T-helper 1 cell treated with Interleukin-12 subunit alpha and Interleukin-12 subunit beta and Interleukin-4 antibody, amounts not matched to agents 30 ng/mL and 1 ng/mL, for 36 hours (primary cell): ENCODE measurements at places on chromosomes 5 and 9. TPM values are rescaled to one million over a fixed set of nuclear protein-coding genes. Genes with fewer than 3 reads are reported as not detected.

Gene MARVELD2
- 0.17 TPM in 1 of 2 replicates, not detected in the other for total RNA-seq

Gene ANKRD18A
- 2.1 and 5.0 TPM in 2 replicates for total RNA-seq

Gene GOLGA2
- 53.0 and 63.9 TPM in 2 replicates for total RNA-seq

Gene CYFIP2
- total RNA-seq: 371 and 392 TPM in 2 replicates

Gene CCL27
- 0.39 TPM in 1 of 2 replicates, not detected in the other for total RNA-seq

Gene OR1Q1
- total RNA-seq: not detected in 2 replicates

Gene LAMC3
- 0.02 and 0.07 TPM in 2 replicates for total RNA-seq

Gene SPINK4
- not detected in 2 replicates for total RNA-seq

Gene RNF224
- total RNA-seq: not detected in 2 replicates

Gene HK3
- 0.32 and 1.1 TPM in 2 replicates for total RNA-seq

Gene TIMD4
- total RNA-seq: 28.1 and 31.5 TPM in 2 replicates

Gene DOLK
- total RNA-seq: 11.4 and 13.1 TPM in 2 replicates

Gene SLC34A3
- total RNA-seq: not detected in 2 replicates

Gene CDH9
- not detected in 2 replicates for total RNA-seq

Gene BARHL1
- total RNA-seq: not detected in 2 replicates

Gene SLC6A3
- total RNA-seq: not detected in 2 replicates

Gene IER5L
- total RNA-seq: 3.3 and 3.4 TPM in 2 replicates

Gene TSSK1B
- not detected in 2 replicates for total RNA-seq

Gene COL15A1
- total RNA-seq: 0.49 and 0.51 TPM in 2 replicates

Gene MEIKIN
- total RNA-seq: not detected in 2 replicates

Gene LOX
- not detected in 2 replicates for total RNA-seq

Gene PCDHB10
- total RNA-seq: not detected in 2 replicates

Gene NOL6
- total RNA-seq: 51.2 and 51.4 TPM in 2 replicates

Gene OTULINL
- 23.9 and 26.6 TPM in 2 replicates for total RNA-seq

Gene ZNF883
- 0.15 TPM in 1 of 2 replicates, not detected in the other for total RNA-seq

Gene DBH
- total RNA-seq: 0.05 TPM in 1 of 2 replicates, not detected in the other

Gene FAM151B
- total RNA-seq: 0.22 TPM in 1 of 2 replicates, not detected in the other

Gene CARTPT
- total RNA-seq: not detected in 2 replicates

Gene SPATA31A3
- not detected in 2 replicates for total RNA-seq

Gene GRXCR2
- total RNA-seq: not detected in 2 replicates

Gene SLCO6A1
- total RNA-seq: not detected in 2 replicates

Gene GTF3C5
- 70.8 and 72.5 TPM in 2 replicates for total RNA-seq

Gene SLC27A6
- not detected in 2 replicates for total RNA-seq

Gene CTNND2
- total RNA-seq: not detected in 2 replicates

Gene POU5F2
- total RNA-seq: 2.3 and 2.4 TPM in 2 replicates

Gene ZNF300
- total RNA-seq: 0.54 and 0.61 TPM in 2 replicates

Gene LPAR1
- total RNA-seq: not detected in 2 replicates

Gene TMOD1
- total RNA-seq: 1.6 and 2.1 TPM in 2 replicates

Gene BHMT2
- total RNA-seq: not detected in 2 replicates

Gene EEIG1
- total RNA-seq: 175 and 186 TPM in 2 replicates

Gene SPATA31E1
- not detected in 2 replicates for total RNA-seq

Gene FCHO2
- 0.66 and 1.4 TPM in 2 replicates for total RNA-seq

Gene FOXI1
- 0.10 TPM in 1 of 2 replicates, not detected in the other for total RNA-seq

Gene SYK
- total RNA-seq: 0.07 and 0.42 TPM in 2 replicates

Gene TAF11L10
- total RNA-seq: not detected in 2 replicates

Gene SLC6A18
- not detected in 2 replicates for total RNA-seq

Gene SLC6A7
- not detected in 2 replicates for total RNA-seq

Gene CCNJL
- not detected in 2 replicates for total RNA-seq

Gene PIP5K1B
- 4.4 and 4.7 TPM in 2 replicates for total RNA-seq

Gene SPINK6
- not detected in 2 replicates for total RNA-seq

Gene PCDHB9
- total RNA-seq: not detected in 2 replicates
